Fibroblast of lung (primary cell): ENCODE measurements at places on chromosomes 6 and 20. TPM values are rescaled to one million over a fixed set of nuclear protein-coding genes. Genes with fewer than 3 reads are reported as not detected.
A peak's percentile ranks its signal among the peaks of the same experiment; 100 is the strongest.

- no peak for DNase-seq
Observed at GRCh38 chr6:149933036-149933435, 8.8 kb upstream of the ULBP2 start.

DNA sequence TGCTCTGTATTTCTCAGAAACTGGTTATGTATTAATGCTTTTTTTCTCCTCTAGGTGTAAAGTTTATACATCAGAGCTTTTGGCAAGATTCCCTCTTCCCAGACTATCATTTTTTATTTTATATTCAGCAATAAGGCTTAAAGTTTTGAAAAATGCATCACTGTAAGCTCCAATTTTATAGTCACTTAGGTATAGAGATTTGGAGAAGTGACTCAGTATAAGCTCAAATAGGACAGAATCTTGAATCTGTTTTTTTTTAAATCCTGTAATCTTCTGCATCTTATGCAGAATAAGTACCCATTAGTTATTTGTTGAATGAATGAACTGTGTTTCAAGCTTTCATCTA lies 1.0 kb downstream of the NCOA7 start:
- DNase-seq = no peak

DNA sequence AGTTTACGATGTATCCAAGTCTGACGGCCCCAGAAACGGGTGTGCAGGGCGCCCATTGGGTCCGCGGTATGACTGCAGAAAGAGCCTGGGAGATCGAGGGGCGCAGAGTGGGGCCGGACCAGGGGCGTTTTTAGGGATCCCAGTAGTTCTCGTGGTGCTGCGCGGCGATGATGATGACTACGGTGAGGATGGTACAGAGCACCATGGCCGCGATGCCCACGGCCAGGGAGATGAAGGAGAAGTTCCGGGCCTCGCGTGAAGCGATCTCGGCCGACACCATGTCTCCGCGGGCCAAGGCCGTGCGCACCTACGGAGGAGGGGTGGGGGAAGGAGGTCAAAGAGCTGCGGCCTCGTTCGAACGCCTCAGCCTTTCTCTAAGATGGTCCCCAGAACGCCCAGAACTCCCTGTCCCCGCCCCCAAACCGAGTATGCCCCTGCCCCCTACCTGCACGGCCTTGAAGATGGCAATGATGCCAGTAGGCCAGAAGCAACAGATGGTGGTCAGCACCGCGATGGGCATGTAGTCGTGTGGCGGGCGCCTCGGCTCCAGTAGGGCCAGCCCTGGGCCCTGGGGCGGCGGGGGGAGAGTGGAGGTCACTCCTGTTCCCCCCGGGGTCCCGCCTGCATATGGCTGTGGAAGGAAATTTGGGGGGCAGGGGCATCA lies 2.5 kb downstream of the PRRT1 start:
- no peak for DNase-seq

DNA sequence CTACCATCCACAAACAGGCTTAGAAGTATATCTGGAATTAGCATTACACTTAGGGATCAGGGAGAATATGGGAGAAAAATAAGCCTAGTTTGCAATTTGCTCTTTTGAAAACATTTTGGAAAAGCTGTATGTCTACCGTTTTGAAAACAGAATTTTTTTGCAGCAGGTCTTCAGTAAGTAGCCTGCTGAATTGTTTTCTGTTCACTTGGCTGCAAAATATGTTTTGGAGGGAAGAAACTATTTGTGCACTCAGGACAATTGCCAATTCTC lies 39.6 kb downstream of the ILRUN start:
- no peak for DNase-seq

GRCh38 chr6:111950661-111951496 lies 77.6 kb upstream of the FYN start:
- peak; percentile 54 for DNase-seq

- no peak for DNase-seq
Observed at GRCh38 chr6:72654071-72654621, 32.3 kb downstream of the KCNQ5 start.

- no peak for DNase-seq
Observed at GRCh38 chr6:73562558-73562957, 41.7 kb upstream of the EEF1A1 start.

GRCh38 chr20:35225319-35226125 lies 968 bp upstream of the MMP24 start:
- no peak for DNase-seq

- no peak for DNase-seq
Observed at GRCh38 chr6:151679941-151680340, 127.5 kb upstream of the ESR1 start.

DNA sequence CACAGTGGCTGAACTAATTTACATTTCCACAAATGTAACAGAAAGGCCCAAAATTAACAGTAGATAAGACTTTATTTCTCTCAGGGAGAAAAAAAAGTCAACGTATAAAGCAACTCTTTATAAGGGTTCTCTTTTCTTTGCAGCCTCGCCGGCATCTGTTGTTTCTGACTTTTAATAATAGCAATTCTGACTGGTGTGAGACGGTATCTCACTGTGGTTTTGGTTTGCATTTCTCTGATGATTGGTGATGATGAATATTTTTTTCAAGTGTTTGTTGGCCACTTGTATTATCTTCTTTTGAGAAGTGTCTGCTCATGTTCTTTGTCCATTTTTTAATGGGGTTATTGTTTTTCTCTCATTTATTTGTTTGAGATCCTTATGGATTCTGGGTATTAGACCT lies 27.2 kb upstream of the FKBP1A start:
- no peak for DNase-seq

GRCh38 chr6:109916759-109917158 lies 61.4 kb upstream of the GPR6 start:
- no peak for DNase-seq

GRCh38 chr6:67244037-67244436 lies 1391.0 kb upstream of the ADGRB3 start:
- DNase-seq = no peak

Gene SLC52A3
- not detected in 2 replicates for total RNA-seq
